ENCODE measurements at places on chromosomes 3 and 15. TPM values are rescaled to one million over a fixed set of nuclear protein-coding genes. Genes with fewer than 3 reads are reported as not detected.

Gene IQCF5
- total RNA-seq: not detected

DNA sequence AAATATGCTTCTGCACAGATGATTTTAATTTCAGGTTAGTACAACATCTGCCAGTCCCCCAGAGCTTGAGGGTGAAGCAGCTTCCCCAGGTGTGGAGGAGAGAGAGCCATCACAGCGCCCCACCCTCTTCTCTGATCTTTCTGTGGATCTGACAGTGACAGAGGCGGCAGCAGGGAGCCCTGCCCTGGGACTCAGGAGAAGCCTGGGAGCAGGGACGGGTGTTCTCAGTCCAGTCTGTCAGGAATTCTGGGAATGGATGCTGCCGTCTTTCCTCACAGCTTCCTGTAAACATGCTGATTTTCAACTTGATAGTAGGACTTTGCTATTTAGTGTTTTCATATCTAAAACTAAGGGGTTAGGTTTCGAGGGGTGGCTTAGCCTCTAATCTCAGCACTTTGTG lies 11.4 kb upstream of the RAB8B start:
- H3K27ac ChIP-seq: no peak overlapping the region
- no peaks in the 10 kb centered on the region for H3K4me1 ChIP-seq
- no peaks in the 10 kb centered on the region for H3K36me3 ChIP-seq

Gene BDH1
- total RNA-seq: 2.3 TPM

- no peaks in the 10 kb centered on the region for H3K36me3 ChIP-seq
- H3K4me3 ChIP-seq: no peak overlapping the region
- no peak overlapping the region for H3K27ac ChIP-seq
- DNase-seq: no peak
- H3K27me3 ChIP-seq: no peaks in the 10 kb centered on the region
- H3K4me1 ChIP-seq: no peaks in the 10 kb centered on the region
These were observed 662.0 kb upstream of the CCDC54 start for GRCh38 chr3:106715286-106715685.

- H3K27ac ChIP-seq: no peak overlapping the region
- H3K4me3 ChIP-seq: no peak overlapping the region
- no peak for DNase-seq
- no peaks in the 10 kb centered on the region for H3K36me3 ChIP-seq
- no peaks in the 10 kb centered on the region for H3K27me3 ChIP-seq
These were observed 21.9 kb upstream of the CP start for GRCh38 chr3:149243540-149243939.

- H3K27ac ChIP-seq: no peak overlapping the region
- H3K4me1 ChIP-seq: peaks cover 3% of the 10 kb centered on the region
- H3K4me3 ChIP-seq: no peak overlapping the region
- H3K27me3 ChIP-seq: no peaks in the 10 kb centered on the region
- no peak for DNase-seq
These were observed 223.7 kb upstream of the NANOGP8 start for GRCh38 chr15:35308802-35309201.

- no peaks in the 10 kb centered on the region for H3K36me3 ChIP-seq
- H3K4me3 ChIP-seq: no peak overlapping the region
- H3K27ac ChIP-seq: no peak overlapping the region
- peaks cover 40% of the 10 kb centered on the region for H3K4me1 ChIP-seq
- DNase-seq: no peak
These were observed 62.9 kb upstream of the PRR23C start for GRCh38 chr3:139107424-139108252.

DNA sequence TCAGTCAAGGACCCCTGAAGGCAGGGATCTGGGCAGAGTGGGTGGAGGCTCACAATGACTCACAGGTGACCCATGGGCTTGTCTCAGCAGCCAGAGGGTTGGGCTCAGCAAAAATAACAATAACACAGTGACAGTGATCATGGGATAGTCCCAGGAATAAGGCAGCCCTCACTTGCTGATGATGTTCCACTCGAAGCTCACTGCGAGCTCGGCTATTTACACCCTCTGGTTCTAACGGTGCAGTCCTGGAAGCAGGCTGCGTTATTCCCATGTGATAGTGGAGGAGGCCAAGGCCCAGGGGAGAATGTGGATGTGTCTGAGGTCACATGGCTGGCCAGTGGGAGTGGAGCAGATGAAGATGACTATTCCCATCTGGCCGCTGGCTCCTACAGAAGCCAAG lies 16.2 kb downstream of the CCDC33 start:
- no peak for DNase-seq
- H3K36me3 ChIP-seq: no peaks in the 10 kb centered on the region

GRCh38 chr15:82128401-82129148 lies 82.8 kb upstream of the MEX3B start:
- no peaks in the 10 kb centered on the region for H3K27me3 ChIP-seq
- H3K4me3 ChIP-seq: no peak overlapping the region
- no peaks in the 10 kb centered on the region for H3K4me1 ChIP-seq
- H3K27ac ChIP-seq: no peak overlapping the region
- DNase-seq: no peak
- peaks cover 2% of the 10 kb centered on the region for H3K36me3 ChIP-seq

- DNase-seq: no peak
- no peak overlapping the region for H3K27ac ChIP-seq
These were observed 38.4 kb downstream of the SPSB4 start for GRCh38 chr3:141089339-141090152.

Gene CFAP91
- total RNA-seq: 21.5 TPM

Gene HRG
- total RNA-seq: not detected

DNA sequence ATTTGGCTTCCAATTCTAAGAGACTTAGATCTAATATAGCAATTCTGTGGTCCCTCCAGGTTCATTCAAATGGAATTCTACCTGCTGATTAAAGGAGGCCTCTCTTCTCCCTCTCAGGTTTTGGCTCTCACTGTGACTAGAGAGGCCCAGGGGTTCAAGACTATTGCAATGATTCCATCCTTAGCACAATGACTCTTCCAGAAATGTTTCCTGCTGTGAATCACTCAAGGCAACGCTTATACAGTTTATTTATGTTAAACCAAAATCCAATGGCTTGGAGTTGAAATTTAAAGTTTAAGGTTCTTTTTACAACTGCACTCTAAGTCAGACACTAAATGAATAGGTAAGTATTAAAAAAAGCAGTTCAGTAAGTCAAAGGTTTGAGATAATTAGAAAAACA lies 39.9 kb downstream of the IFT57 start:
- H3K4me3 ChIP-seq: no peak overlapping the region
- DNase-seq: no peak
- H3K4me1 ChIP-seq: no peaks in the 10 kb centered on the region
- no peak overlapping the region for H3K27ac ChIP-seq
- no peaks in the 10 kb centered on the region for H3K27me3 ChIP-seq

GRCh38 chr3:196735751-196736150 lies 3.9 kb upstream of the PAK2 start:
- no peaks in the 10 kb centered on the region for H3K4me1 ChIP-seq
- DNase-seq: no peak
- no peaks in the 10 kb centered on the region for H3K27me3 ChIP-seq
- H3K4me3 ChIP-seq: no peak overlapping the region

DNA sequence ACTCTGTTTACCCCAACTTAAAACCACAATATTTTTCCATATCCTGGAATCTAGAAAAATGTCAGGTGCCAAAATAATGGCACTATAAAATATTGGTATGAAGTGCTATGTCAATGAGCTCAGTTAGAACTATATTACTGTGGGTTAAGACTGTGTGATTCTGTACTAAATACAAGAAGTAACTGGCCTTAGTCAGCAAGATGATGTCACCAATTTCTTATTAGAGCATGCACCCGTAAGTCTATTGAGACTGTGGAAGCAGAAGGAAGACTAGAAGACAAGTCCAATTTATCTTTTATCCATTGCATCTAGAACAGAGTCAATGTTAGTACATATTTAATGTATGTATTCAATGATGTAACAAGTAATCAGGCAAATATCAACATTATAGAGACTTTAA lies 25.0 kb downstream of the LRRC58 start:
- H3K4me1 ChIP-seq: no peaks in the 10 kb centered on the region
- H3K27ac ChIP-seq: no peak overlapping the region
- H3K36me3 ChIP-seq: peaks cover 6% of the 10 kb centered on the region
- DNase-seq: no peak
- H3K4me3 ChIP-seq: no peak overlapping the region

Gene ADAMTSL3
- total RNA-seq: 10.2 TPM

Gene AADACL2
- total RNA-seq: not detected

- no peaks in the 10 kb centered on the region for H3K36me3 ChIP-seq
- no peaks in the 10 kb centered on the region for H3K4me1 ChIP-seq
- H3K4me3 ChIP-seq: no peak overlapping the region
- no peak overlapping the region for H3K27ac ChIP-seq
- DNase-seq: no peak
- no peaks in the 10 kb centered on the region for H3K27me3 ChIP-seq
These were observed 7.5 kb upstream of the MAN2A2 start for GRCh38 chr15:90895571-90896117.

DNA sequence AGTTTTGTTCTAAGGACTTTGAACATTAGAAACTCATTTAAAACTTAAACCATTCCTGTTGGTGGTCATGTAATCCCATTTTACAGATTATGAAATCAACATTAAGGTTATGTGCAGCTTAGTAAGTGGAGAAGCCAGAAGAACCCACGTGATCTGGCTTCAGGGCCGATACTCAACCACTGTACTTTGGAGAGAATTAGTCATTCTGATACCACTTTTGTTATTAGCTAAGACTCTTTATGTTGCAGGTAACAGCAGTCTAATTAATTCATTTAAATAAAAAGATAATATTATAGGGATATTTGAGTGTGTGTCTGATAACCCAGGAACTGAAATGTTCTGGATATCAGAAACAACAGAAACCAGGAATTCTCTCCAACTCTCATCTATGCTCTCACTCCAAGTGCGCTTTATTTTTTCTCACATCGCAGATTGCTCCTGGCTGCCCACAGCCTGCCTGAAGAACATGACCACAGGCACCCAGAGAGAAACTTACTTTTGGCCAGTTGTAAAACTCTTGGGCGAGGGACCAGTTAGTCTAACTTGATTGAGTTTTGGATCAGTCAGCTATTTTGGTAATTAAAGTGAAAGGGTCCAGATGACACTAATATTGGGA lies 25.2 kb downstream of the UBE2E1 start:
- DNase-seq: no peak
- H3K27me3 ChIP-seq: no peaks in the 10 kb centered on the region
- H3K36me3 ChIP-seq: no peaks in the 10 kb centered on the region
- H3K4me3 ChIP-seq: no peak overlapping the region
- H3K4me1 ChIP-seq: peaks cover 15% of the 10 kb centered on the region

- H3K4me3 ChIP-seq: no peak overlapping the region
- no peaks in the 10 kb centered on the region for H3K4me1 ChIP-seq
- DNase-seq: no peak
- H3K36me3 ChIP-seq: no peaks in the 10 kb centered on the region
- no peak overlapping the region for H3K27ac ChIP-seq
These were observed 215.4 kb downstream of the THSD4 start for GRCh38 chr15:71330638-71331162.

DNA sequence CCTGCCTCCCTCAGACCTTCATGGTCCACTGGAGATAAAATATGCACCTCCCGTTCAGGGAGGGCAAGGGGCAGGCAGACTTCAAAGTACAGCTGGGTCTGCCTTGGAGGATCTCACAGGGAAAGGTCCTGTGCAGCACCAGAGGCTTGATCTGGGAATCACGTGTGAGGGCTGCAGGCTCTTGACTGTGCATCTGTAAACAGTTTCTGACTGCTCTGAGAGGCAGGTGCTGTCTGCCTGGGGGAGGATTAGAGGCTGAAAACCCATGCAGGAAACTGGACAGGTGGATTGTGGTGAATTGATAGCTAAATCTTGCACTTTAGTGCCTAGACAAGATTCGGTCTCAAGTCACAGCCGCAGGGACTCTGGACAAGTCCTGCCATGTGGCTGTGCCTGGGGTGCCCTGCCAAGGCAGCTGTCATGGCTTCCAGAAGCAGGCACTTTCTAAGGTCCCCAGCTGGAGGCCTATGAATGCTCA lies 239.3 kb downstream of the EPHB1 start:
- H3K27me3 ChIP-seq: no peaks in the 10 kb centered on the region
- no peak overlapping the region for H3K4me3 ChIP-seq
- no peaks in the 10 kb centered on the region for H3K4me1 ChIP-seq
- H3K27ac ChIP-seq: no peak overlapping the region

GRCh38 chr3:23161896-23162570 lies 41.1 kb upstream of the UBE2E2 start:
- DNase-seq: no peak
- H3K4me3 ChIP-seq: no peak overlapping the region
- H3K27ac ChIP-seq: no peak overlapping the region

DNA sequence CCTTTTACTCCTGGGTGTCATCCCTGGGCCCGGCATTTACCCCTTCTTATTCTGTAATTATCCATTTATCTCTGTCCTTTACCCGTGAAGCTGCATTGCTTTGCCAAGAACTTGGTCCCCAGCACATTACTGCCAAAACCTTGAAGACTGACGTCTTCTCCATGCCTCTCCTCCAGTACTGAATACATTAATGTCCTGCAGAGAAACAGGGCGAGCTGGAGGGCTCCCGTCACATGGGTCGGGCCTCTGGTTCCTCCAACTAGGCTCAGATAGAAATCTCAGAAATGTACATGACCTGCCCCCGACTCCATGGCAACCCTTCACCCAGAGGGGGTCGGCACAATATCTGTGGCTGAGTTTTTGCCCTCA lies 445 bp downstream of the EFCAB12 start:
- peaks cover 18% of the 10 kb centered on the region for H3K4me1 ChIP-seq
- no peak overlapping the region for H3K27ac ChIP-seq
- no peak for DNase-seq
- H3K4me3 ChIP-seq: no peak overlapping the region

DNA sequence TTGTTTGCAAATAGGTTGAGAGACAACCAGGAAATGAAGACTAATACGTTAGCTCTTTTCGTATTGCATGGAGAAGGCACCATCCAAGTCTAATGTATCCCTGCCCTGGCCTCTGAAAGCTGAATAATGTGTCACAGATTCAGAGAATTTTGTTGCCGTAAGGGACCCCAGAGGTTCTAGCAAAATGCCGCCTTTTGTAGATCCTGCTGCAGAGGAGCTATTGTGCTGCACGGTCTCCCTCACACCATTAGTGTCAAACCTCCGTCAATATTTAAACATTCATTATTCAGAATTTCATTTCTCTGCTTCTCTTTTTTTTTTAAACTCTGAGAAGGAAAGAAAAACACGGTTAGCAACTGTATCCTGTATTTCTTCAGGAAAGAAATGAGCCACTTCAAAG lies 238.7 kb downstream of the EPHB1 start:
- no peaks in the 10 kb centered on the region for H3K4me1 ChIP-seq
- no peak overlapping the region for H3K27ac ChIP-seq
- no peak for DNase-seq
- no peaks in the 10 kb centered on the region for H3K36me3 ChIP-seq
- H3K4me3 ChIP-seq: no peak overlapping the region

Gene RETNLB
- not detected for total RNA-seq
